ENCODE measurements at places on chromosomes 6 and 20. TPM values are rescaled to one million over a fixed set of nuclear protein-coding genes. Genes with fewer than 3 reads are reported as not detected.

MRPL18 gene
- 62.9 TPM for total RNA-seq

VNN1 gene
- not detected for total RNA-seq

PKIG gene
- total RNA-seq, result 146 TPM

MACROD2 gene
- total RNA-seq, result 3.6 TPM

OPN5 gene
- total RNA-seq, result not detected

MUCL3 gene
- total RNA-seq, result not detected

GRIK2 gene
- 0.25 TPM for total RNA-seq

IL17A gene
- not detected for total RNA-seq

SIRPA gene
- 11.5 TPM for total RNA-seq

TFAP2B gene
- 0.33 TPM for total RNA-seq

SLC44A4 gene
- not detected for total RNA-seq

OVOL2 gene
- total RNA-seq, result not detected

COL9A1 gene
- total RNA-seq, result not detected

PERP gene
- total RNA-seq, result 22.5 TPM

ZNF292 gene
- 31.3 TPM for total RNA-seq

SLCO4A1 gene
- total RNA-seq, result 2.0 TPM

UQCC2 gene
- 31.3 TPM for total RNA-seq

IPCEF1 gene
- under 0.01 TPM for total RNA-seq

SLC17A3 gene
- not detected for total RNA-seq

GNMT gene
- total RNA-seq, result 0.25 TPM

CALHM6 gene
- 0.89 TPM for total RNA-seq

IL20RA gene
- total RNA-seq, result 0.50 TPM

ZSCAN23 gene
- 6.3 TPM for total RNA-seq

CCN6 gene
- not detected for total RNA-seq

MRAP2 gene
- 4.9 TPM for total RNA-seq

TRAPPC3L gene
- total RNA-seq, result not detected

DEF6 gene
- total RNA-seq, result 0.87 TPM

ULBP1 gene
- 0.12 TPM for total RNA-seq

LRFN2 gene
- not detected for total RNA-seq

ALDH8A1 gene
- total RNA-seq, result not detected

BTN1A1 gene
- total RNA-seq, result not detected

SIRPD gene
- total RNA-seq, result not detected

ELOVL2 gene
- total RNA-seq, result not detected

NMBR gene
- total RNA-seq, result 0.11 TPM

OPRL1 gene
- total RNA-seq, result 1.1 TPM

ABHD16B gene
- not detected for total RNA-seq

OXT gene
- total RNA-seq, result not detected

METTL24 gene
- total RNA-seq, result 0.50 TPM

SALL4 gene
- total RNA-seq, result 0.25 TPM

BAK1 gene
- 18.0 TPM for total RNA-seq

MYLIP gene
- total RNA-seq, result 7.7 TPM

CCN2 gene
- total RNA-seq, result 18.2 TPM

SGK2 gene
- 1.1 TPM for total RNA-seq
